Amygdala (tissue), 56 donors: ENCODE measurements at places on chromosomes 11 and 22.

GRCh38 chr11:73344191-73344607 is 32.0 kb upstream of the RELT start:
- peak; percentile 61 for DNase-seq

- DNase-seq, result no peak
Observed at GRCh38 chr11:93512949-93513667, 30.1 kb downstream of the SMCO4 start.

DNA sequence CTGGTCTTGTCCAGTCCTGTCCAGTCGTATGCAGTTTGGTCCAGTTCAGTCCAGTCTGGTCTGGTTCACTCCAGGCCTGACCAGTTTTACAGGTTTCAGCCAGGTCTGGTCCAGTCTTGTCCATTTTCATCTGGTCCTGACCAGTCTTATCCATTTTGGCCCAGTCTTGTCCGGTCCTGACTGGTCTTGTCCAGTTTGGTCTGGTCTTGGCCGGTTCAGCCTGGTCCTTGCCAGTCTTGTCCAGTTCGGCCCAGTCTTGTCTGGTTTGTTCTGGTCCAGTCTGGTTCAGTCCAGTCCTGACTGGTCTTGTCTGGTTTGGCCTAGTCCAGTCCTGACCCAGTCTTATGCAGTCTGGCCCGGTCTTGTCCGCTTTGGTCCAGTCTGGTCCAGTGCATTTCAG is 380.2 kb downstream of the OR4C45 start:
- DNase-seq, result no peak

GRCh38 chr11:107827041-107827440 is 31.5 kb downstream of the SLC35F2 start:
- no peak for DNase-seq

GRCh38 chr11:57786436-57786835 is 24.8 kb downstream of the CTNND1 start:
- DNase-seq, result no peak
